ENCODE measurements at places on chromosomes 3 and 15.

GRCh38 chr3:58544541-58544940 lies 7.6 kb upstream of the ACOX2 start:
- DNase-seq = no peak

GRCh38 chr3:129365296-129366136 lies 62.9 kb downstream of the EFCAB12 start:
- no peak for DNase-seq

DNA sequence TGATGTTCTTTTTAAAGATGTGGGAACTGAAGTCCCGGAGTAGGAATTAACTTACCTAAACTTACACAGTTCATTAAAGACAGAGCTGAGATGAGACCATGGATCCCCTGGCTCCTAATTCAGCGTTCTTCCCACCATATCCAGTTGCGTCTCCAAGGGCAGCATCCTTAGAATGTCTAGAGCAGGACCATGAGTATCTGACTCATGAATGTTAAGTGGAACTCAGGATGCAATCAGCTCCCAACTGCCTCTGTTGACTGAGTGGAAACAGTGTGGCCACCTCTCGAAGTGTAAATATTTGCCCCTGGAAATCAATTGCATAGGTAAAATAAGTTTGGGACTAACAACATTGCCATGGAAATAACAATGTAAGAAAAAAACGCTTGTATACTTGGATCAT lies 2.5 kb downstream of the SNTN start:
- DNase-seq = peak; percentile 65

DNA sequence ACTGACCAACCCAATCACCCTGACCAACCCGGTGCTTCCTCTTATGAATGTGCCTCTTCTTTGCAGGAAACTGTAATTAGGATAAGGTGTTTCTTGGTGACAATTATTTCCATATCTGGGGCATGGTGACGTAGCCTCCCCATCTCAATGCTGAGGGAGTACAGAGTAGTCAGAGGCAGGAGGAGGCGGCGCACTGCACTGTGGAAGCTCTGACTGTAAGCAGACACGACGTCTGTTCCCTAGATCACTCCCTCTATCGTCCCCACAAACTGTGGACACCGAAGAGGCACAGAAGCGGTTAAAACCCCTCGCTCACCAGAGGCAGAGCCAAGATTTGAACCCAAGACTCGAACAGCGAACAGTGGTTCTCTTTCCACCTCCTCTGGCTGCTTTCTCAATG lies 231.0 kb upstream of the IGF1R start:
- no peak for DNase-seq

- DNase-seq = no peak
These were observed 94.0 kb upstream of the PLCL2 start for GRCh38 chr3:16790432-16791400.
